ENCODE measurements at places on chromosomes 5 and 9. TPM values are rescaled to one million over a fixed set of nuclear protein-coding genes. Genes with fewer than 3 reads are reported as not detected.

- no peak for DNase-seq
Measured at GRCh38 chr5:57435701-57436134, 46.9 kb downstream of the ACTBL2 start.

Gene KCNMB1
- total RNA-seq = 0.22 TPM

DNA sequence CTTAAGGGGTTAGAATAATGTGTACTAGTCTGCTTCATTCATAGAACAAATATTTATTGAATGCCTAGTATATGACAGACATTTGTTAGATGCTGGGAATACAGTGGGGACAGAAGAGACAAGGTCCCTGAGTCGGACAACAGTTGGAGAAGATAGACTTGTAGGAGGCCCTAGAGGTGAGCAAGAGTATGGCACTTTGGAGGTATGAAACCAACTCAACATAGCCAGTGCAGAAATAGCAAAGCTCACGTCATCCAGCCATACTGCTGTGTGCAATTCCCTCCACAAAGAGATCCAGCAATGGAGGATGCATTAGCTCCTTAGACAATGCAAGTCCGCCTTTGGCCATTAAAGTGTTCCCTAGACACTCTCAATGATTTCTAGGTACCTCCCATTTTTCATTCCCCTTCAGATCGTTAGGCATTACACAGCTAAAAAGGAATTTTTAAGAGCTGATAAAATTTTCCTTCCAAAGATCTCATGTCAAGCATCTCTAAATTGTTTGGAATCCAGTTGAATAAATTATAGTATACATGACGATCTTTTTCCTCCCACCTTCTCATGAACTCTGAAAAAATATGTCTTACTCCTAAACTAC lies 1949.6 kb upstream of the WWC1 start:
- DNase-seq = no peak

Gene IFNA21
- total RNA-seq = not detected

Gene CCDC152
- 2.9 TPM for total RNA-seq

Gene PCDHA10
- 0.78 TPM for total RNA-seq

Gene KCNN2
- total RNA-seq = not detected

- DNase-seq = no peak
Measured at GRCh38 chr5:143174714-143175398, 228.6 kb downstream of the NR3C1 start.

DNA sequence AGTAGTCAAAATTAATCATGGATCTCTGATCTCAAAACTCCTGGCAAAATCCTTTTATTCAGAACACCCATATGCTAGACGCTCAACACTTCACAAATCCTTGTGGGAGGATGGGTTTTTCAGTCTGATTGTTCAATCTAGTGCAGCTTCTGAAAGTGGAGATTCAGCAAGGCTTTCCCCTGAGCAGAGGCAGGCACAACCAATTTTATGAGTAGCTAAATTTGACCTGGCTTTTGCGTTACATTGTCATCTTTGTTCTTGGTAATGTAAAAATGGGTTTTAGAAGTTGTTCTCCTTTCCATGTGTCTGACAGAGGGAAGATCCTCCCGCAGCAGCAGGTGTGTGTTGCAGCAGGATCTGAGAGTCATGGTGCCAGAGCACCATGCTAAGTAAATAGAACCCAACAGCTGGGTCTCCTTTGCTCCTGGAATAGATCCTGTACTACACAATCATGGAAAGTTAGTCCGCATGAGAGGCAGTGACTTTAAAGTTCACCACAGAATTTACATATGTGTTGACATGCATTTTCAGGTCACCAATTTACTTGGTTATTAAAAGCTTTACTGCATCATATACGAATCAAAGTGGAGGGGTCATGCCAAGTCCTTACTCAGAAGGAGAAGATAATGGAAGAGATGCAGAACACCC lies 70.1 kb upstream of the MEF2C start:
- no peak for DNase-seq

DNA sequence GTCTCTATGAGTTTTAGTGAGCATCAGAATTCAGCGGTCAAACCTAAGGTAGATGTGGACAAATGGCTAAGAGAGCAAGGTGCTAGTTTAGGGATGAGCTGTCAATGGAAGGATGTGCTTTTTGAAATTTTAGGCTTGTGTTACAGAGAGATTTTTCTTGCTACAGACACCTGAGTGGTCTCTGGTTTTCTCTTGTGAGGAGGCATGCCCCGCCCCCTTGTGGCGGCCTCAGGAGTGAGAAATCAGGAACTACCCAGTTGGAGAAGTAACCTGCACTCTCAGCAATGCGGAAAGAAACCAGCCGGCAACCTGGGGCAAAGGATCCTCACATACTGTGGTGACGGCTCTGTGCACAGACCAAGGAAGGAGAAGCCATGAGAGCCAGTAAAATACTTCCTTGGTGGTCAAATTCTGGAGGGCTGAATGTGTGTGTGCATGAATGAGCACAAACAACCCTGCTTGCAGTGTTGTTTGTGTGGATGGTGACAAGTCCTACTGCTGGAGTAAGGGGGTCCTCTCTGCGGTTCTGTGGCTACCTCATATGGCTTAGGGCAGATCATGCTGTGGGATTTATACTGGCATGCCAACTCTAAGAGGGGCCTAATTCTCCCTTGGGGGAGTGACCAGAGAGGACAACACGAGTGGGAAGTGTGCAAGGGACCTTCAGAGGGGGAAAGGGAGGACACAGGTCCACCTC lies 16.7 kb upstream of the HSD17B4 start:
- DNase-seq = peak; percentile 42

- no peak for DNase-seq
Measured at GRCh38 chr5:100761192-100761591, 141.9 kb downstream of the ST8SIA4 start.

- no peak for DNase-seq
Measured at GRCh38 chr5:124650147-124650561, 96.3 kb downstream of the ZNF608 start.

All from tibial nerve (tissue), 4 donors.